Cardiac septum (tissue), 1 donor: ENCODE measurements at places on chromosomes 2 and 18.

GRCh38 chr18:26723981-26724380 lies 141.5 kb downstream of the AQP4 start:
- DNase-seq = no peak

GRCh38 chr2:72973566-72974435 lies 56.5 kb downstream of the EMX1 start:
- DNase-seq = no peak

GRCh38 chr2:171383134-171383533 lies 50.7 kb downstream of the METTL8 start:
- DNase-seq = no peak

DNA sequence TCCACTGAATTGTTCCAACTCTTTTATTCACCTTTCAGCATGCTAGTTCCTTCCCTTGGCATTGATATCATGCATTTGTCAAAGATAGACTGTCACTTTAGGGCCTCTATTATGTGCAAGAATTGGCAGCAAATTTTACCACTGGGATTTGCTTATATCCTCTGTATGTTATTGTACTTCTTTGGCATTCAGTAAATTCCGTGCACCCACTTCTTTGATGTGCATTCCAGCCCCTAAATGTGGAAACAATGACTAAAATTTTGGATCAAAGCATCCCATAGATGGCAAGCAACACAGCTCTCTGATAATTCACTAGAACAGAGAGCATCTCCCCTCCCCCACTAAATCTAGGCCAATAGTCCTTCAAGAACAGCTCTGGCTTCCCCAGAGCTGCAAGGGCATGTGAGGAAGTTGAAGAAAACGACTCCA lies 399.0 kb upstream of the HNRNPA3 start:
- no peak for DNase-seq

DNA sequence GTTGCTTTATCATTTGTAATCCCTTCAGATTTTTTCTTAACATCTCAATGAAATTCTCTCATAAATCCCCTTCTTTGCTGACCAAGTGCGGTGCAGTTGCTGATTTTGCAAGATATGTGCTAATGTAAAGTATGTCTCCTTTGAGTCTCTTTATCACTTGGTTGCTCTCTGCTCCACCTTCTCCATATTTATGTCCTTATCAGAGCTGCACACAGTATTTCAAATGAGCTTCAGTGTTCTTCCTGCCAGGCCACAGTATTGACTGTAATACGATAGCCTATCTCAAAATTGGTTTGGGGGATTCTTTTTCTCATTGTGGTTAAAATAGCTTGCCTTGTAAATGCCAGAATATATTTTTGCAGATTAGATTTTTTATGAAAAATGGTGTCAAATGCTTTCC lies 32.2 kb downstream of the MAIP1 start:
- DNase-seq = no peak

DNA sequence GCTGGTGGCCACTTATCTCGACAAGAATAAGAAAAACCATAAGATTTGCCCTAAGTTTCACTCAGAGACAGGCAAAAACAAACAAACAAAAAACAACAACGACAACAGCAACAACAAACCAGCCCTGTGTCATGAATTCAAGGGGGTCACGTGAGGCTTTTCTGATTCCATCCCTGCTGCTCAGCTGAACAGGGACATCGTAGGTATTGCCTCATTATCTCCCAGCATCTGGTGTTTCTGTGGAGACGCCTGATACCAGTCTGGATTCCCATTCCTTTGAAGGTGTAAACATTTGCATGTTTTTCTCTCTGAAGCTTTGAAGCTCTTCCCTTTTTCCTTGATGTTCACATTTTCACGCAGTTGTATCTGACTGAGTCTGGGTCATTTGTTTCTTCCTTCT lies 117.4 kb downstream of the KCNF1 start:
- no peak for DNase-seq

- DNase-seq = no peak
Measured at GRCh38 chr2:31075941-31076590, 62.2 kb downstream of the GALNT14 start.

GRCh38 chr2:237293978-237294377 lies 120.0 kb downstream of the COL6A3 start:
- DNase-seq = no peak

DNA sequence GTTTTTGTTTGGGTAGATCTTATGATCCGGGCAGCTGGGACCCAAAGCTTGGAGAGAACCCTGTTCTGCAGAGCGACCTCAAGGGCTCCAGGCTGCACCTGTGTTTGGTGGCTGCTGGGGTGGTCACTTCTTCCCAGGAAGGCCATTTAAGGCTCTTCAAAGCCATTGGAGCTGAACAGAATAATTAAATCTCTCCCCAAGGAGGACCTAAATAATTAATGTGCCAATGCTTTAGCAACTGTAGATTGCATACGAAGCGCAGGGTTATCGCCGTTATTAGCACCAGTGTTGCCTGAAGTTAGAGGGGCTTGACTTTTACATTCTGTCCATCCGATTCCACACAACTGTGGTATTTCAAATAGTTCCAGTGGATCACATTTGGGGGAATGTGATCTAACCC lies 251.4 kb downstream of the ATAD2B start:
- no peak for DNase-seq

DNA sequence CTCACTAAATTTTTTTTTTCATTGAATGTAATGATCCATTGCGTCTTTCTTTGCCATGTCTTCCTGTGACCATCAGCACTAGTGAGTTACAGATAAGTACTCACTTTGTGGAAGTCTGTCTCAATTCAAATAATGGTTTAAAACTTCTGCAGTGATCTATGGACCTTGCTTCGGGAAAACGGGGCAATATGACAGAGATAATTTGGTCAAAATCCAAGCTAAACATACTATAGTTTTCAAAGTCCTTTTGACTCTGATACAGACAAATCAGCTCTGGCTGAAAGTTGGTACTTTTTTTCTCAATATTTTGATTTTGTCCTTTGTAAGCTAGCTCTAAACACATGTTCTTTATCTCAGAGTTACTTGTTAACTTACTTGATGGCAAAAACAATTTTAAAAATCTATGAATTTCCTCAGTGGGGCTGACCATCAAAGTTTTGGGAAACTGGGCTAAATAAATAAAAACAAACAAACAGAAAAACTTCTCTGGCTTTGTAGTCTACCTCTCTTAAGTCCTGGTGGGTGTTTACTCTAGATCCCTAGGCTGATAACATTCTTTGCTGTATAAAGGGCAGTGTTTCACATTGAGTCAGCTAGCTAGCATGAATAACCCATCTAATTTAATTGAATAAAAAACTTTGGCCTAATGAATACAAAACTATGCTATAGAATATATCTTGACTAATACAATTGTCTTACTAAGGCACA lies 327.6 kb downstream of the RDH14 start:
- DNase-seq = no peak

DNA sequence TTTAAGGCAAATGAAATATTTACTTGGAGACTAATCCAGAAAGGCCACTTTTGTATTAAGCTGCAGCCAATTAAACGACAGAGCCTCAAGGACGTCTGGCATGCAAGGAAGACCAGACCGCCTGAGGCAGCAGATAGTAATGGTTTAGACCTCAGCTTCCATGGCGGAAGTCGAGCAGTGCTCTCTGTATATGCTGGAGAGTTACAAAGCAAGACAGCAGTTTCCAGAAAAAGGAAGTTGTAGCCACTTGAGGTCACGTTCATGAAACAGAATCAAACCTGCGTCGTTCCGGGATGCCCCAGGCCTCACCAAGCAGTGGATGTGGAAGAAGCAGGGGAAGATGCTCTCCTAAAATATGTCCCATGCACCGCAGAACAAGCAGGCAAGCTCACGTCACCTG lies 142.0 kb downstream of the PTGR3 start:
- peak; percentile 56 for DNase-seq

DNA sequence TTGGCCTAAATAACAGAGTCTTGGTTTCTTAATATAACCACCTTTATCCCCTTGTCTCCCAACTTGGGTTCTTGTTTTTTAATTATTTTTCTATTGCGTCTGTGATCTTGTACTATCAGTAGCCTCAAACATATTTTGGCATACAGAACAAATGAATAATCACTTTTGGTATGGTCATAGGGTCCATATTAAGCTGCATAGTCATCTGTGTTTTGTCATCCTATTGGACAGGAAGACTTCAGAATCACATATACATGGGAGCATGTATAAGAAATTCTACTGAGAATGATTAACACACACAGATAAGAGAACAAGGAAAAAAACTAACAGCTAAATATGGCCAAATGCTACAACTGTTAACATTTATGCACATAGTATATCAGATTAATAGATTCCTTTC lies 126.0 kb downstream of the MEP1B start:
- no peak for DNase-seq

- DNase-seq = no peak
Measured at GRCh38 chr2:10841547-10842219, 29.1 kb upstream of the PDIA6 start.

DNA sequence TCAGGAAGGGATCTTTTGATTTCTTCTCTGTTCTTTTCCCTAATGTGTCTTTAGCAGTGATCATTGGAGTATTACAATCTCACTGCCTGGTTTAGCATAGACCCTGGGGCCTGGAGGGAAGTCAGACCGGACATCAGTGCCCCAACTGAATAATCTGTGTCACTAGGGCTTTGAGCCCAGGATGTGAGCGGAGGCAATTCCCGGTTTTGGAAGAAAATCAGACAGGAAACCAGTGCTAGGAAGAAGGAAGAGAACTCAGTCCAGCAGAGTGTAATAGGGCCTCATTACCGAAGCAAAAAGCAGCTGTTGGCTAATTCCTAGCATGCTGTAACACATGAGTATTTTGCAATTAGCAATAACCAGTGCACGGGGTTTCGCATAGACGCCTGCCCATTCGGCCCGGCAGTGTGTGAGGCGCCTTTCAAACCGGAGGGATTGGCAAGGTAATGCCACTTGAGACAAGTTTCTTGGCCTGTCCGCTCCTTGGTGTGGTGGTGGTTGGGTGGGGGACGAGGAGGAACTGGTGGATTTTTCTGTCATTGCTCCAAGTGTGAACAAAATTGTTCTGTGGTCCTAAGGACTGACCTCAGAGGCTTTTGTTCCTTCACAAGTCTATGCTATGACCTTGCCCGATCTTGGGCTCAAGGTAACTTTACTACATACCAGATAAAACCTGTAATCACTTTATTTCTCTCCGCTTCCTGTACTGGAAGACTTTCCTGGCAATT lies 2.8 kb downstream of the FOSL2 start:
- DNase-seq = peak; percentile 80

- no peak for DNase-seq
Measured at GRCh38 chr2:238015705-238016104, 45.1 kb upstream of the SCLY start.

DNA sequence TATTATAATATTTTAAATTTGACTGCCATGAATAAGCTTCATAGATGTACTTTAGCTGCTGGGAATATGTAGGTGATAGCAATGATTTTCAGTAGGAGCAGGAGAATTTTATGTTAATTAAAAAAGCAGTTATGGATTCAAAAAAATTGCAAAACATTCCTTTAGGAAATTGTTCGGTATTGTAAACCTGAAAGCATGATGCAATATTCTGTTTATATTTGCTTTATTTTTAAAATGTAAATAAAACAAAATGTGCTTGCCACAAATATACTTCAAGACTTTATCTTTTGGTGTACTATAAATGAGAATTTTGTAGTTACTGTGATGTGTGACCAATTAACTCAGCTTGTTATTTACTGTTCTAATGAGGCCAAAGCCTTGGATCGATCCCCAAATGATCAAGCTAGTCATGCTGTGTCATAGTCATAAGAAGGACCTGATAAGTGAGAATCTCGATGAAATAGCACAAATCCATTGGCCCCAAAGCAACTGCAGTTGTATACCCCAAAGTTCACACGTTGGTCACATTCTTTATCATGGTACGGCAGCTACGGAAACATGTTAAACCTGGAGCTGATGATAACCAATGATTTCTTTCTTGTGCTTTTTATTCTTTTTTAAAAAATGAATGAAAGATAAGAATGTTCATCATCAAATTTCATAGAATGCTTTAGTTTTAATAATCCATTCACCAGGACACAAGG lies 23.6 kb upstream of the ATIC start:
- DNase-seq = no peak

DNA sequence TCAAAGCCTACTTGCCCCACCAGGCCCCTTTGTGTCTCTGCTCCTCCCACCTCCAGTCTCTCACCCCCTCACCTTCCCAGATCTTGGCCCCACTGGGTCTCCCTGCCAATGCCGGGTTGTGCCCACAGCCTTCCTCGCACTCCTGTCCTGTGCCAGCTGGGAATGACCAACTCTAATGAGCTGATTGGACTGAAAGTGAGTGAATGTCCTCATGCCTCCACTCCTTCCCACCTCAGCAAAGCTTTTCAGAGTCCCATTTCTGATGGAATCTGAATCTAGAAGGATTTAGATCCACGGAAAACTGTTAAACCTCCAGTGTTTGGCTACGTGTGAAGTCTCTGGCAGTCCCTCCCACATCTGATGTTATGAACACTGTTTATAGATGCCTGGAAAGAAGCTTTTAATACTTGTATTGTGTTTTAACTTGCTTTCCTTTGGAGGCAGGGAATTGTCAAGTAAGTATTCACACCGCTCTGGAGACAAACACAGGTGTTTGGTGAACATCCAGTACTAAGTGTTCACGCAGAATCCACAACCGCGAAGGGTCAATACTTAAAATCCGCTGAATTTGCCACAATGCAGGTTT lies 103.9 kb downstream of the RTN4 start:
- no peak for DNase-seq

DNA sequence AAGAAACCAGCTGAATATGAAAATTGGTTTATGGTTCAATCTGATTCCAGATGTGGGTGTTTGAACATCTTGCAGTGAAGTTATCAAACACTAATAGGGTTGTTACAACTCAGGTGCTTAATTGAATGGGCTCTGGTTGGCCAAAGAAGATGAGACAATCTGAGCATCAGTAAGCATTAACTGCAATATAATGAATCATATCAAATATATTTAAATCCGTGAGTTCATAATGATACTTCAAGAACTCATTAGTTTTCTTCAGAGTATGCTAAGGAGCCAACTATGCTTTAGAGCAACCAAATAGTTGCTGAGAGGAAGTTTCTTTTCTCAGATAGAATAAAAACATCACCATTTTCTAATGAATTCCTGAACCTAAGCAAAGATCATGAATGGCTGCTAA lies 79.2 kb downstream of the NCOA1 start:
- no peak for DNase-seq

GRCh38 chr2:4412637-4413187 lies 709.3 kb downstream of the DCDC2C start:
- DNase-seq = no peak

DNA sequence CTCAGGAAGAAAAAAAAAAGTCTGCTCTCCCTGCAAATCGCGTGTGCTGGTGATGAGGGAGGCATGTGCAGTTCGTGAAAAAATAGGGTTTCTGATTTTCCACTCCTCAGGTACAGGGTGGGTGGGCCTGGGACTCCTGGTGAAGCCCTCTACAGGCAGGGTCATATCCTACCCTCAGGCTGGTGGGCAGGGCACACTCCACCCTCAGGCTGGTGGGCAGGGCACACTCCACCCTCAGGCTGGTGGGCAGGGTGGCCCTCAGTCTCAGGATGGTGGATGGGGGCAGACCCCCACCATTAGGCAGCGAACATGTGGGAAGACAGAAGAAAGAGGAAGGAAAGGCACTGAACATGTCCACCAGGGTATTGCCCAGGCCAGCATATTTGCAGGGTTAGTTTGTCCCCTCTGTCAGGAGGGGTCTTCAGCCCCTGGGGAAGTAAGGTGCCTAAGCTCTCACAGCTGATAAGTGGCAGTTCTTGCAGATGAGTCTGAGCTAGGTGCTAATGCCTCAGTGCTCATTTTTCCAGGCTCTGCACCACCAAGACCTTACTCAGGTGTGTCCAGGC lies 95.2 kb upstream of the RAB6C start:
- no peak for DNase-seq

GRCh38 chr2:235669269-235669831 lies 175.5 kb downstream of the AGAP1 start:
- peak; percentile 77 for DNase-seq

- DNase-seq = no peak
Measured at GRCh38 chr2:65263262-65263661, 35.6 kb downstream of the ACTR2 start.
